Endodermal cell (in vitro differentiated cells): ENCODE measurements at places on chromosomes 5 and 9. TPM values are rescaled to one million over a fixed set of nuclear protein-coding genes. Genes with fewer than 3 reads are reported as not detected.

GRCh38 chr5:111132076-111132475, 39.9 kb downstream of the WDR36 start:
- no peak for DNase-seq

Gene MYORG
- total RNA-seq: 56.2 and 58.8 TPM in 2 replicates

Gene ASTN2
- total RNA-seq: 8.9 and 9.8 TPM in 2 replicates

DNA sequence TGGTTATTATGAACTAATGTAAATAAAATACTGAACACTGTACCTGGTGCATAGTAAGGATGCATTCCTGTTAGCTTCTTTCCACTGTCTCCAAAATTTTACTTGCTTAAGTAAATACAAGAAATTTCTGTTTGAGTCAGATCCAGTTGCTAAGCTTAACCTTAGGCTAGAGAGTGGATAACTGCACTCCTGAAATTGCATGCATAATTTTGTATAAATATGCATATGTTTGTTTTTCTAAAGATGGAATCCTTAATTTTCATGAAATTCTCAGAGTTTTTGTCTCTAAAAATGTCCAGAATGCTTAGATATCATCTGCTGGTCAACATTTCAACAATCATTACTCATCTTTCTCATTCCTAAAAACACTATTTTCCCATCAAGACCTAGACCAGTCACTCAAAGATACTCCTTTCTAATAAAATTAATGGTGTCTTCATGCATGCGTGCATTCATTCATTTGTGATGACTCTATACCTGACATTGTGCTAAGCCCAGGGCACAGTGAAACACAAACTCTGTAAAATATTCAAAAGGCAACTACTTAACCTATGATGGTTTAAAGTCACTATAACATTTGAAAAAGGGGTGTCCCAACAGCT, 284.8 kb downstream of the SEC61B start:
- no peak for DNase-seq

GRCh38 chr5:115961381-115962238, 665 bp upstream of the LVRN start:
- DNase-seq: peak; percentile 63

DNA sequence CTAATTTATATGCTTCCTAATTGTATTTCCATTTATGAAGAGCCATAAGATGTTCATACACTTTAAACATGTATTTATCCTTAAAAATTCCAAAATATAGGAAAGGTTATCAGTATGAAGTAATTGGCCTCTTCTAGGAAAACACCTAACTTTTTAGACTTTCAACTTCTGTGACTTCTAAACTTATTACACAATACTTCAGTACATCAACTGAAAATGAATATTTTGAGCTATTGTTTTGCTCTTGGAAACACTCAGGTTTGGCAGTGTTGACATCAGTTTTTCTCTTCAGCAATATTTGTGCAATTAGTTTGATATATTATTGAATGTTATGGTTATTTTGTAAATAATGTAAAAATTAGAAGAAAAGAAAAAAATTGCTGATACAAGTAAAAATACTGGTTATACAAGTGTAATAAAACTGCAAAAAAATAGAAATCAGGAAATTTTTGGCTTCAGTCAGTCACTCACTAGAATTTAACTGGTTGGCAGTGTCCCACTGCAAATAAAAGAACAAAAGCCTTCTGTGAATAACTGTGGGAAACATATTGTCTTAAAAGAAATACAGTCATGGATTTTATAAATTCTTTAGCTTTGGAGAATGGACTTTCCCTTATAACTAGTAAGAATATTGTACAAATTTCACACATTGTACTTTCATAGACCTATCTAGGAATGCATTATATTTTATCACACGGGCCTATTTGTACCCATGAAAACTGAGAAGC, 635.9 kb downstream of the TLE1 start:
- no peak for DNase-seq

- no peak for DNase-seq
These were observed 2.0 kb downstream of the ADCY2 start for GRCh38 chr5:7397937-7398336.

DNA sequence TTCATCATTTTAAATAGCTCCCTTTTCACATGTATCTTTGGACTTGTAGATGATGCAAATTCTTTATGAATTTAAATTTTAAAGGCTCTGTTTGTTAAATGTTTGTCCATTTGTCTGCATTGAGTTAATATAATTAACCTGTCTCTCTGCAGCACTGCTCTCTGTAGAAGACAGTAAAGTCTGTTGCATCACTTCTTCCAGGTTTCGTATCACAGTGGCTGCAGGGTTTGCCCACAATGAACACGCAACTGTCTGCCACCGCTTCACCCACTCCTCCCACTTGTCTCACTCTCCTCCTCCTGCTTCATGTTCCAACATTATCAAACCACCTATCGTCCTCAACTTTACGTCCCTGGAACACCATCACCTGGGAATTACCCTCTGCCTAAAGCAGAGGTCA, 231.3 kb upstream of the SLC30A5 start:
- no peak for DNase-seq

Gene NEURL1B
- total RNA-seq: 4.9 TPM in 2 replicates

DNA sequence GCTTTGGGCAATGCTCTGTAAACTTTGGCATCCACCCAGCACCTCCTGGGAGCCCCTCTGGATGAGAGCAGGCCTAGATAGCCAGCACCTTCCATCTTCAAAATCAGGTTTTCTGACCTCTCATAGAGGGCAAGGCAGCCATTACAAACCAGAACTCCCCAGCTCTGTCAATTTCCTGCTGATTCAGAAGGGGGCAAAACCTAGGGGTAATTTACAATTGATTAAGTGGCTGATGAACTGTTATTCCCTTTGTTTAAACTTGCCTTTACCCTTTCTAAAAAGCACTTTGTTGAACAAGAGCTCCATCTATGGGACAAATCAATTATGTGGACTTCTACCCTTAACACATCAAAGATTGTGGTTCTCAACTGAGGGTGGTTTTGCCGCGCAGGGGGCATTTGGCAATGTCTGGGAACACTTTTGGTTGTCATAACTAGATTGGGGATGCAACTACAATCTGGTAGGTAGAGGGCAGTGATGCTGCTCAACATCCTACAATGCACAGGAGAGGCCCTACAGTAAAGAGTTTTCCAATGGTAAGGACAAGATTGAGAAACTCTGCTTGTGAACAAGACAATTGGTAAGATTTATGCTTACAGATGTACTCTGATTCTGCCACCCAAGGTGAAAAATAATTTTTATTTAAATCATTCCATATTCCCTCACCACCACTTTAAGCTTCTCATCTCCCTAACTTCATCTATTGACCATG, 184.1 kb downstream of the MARCHF11 start:
- DNase-seq: peak; percentile 52

DNA sequence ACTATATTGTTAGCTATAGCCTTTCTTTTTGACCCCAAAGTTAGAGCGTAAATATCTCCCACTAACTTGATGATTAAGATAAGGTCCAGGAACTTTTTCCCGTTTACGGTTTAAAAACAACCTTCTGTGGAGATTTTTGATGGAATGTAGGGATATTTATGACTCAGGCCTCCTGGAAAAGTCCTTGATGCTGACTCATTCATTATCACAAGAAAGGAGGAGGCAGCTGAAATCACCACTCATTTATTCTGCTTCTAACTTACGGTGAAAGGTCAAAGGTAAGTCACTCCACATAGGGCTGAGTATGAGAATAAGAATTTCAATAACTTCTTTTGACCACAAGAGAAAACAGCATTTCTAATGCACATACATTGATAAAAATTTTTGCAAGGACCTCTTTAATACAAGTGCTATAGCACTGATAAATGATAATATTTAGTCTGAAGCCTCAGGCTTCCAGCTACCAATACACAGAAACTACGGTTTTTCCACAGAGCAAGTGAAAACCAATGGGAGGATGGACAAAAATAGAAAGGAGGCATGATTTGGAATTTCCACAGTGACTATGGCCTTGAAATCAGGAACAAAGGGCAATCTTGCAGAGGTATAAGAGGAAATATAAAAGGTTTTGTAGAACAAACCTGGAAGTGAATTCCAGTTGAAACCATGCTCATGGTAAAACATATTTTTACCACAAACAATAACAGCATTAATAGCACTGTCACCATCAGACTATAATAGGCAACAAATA, 146.5 kb downstream of the PPP2R2B start:
- DNase-seq: no peak

- DNase-seq: no peak
These were observed 5.2 kb downstream of the CRB2 start for GRCh38 chr9:123361086-123361730.

- no peak for DNase-seq
These were observed 29.5 kb downstream of the KCNN2 start for GRCh38 chr5:114391321-114391720.

Gene SPINK1
- total RNA-seq: not detected in 3 replicates

DNA sequence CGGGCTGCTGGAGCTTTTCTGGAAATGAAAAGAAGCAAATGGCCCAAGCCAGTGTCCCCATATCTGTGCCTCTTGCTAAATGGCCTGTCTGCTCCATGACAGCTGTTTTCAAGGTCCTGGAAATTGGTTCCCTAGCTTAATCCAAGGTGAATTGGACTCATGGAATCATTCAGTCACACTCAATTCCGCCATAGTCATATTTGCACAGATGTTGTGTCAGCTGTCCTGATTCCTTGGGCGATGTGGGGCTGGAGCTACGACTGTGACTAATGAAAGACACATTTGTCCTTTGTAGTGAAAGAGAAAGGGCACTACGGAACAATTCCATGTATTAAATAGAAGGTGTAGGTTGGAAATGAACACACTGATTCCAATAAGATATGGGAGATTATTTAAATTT, 102.9 kb upstream of the MEGF10 start:
- DNase-seq: no peak

DNA sequence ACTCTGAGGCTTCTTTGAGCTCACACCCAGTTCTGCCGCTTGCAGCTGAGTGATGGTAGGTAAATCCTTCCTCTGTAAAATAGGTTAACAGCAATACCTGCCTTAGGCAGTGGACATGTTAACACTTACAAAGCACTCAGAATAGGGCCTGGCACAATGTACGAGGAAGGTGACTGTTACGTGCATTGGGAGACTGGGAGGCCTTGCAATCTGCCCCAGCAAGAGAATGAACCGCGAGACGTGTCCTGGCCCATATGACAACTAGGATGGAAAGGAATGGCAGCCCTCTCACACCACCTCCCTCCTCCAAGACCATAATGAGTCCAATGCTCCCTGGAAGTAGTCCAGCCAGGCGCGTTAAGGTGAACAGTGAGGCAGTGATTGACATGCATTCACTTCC, 23.1 kb upstream of the AKNA start:
- no peak for DNase-seq

Gene TNFSF15
- total RNA-seq: 0.05 TPM in 1 of 2 replicates, not detected in the other

GRCh38 chr9:119004618-119004990, 364.6 kb downstream of the BRINP1 start:
- no peak for DNase-seq

Gene ADAMTS13
- total RNA-seq: 18.8 to 24.6 TPM (median 21.7 TPM) in 3 replicates

- no peak for DNase-seq
These were observed 129.6 kb downstream of the SAXO1 start for GRCh38 chr9:18903450-18903849.

Gene MOB3B
- 5.4 and 5.6 TPM in 2 replicates for total RNA-seq

GRCh38 chr5:12805165-12805698, 901.0 kb upstream of the CTNND2 start:
- DNase-seq: peak; percentile 48

Gene ANKRD20A1
- 1.9 and 3.4 TPM in 2 replicates for total RNA-seq
